Suppressor macrophage (primary cell): ENCODE measurements at places on chromosomes 4 and X.
A peak's percentile ranks its signal among the peaks of the same experiment; 100 is the strongest.

DNA sequence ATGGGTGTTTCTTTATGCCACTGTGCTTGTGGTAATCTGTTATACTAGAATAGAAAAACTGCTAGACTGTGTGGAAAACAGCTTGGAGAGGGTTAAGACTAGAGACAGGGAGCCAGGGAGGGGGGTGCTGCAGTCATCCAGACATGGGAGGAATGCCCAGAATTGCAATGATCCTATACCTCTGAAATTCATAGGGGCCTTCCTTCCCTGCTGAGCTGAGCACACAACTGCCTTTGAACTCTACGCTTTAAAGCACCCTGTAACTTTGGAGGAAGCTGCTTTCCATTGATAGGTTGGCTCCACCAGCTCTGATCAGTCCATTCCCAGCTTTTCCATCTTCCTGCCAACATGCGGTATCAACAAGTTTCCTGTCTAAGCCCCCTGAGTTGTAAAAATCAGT, 155.9 kb upstream of the RASGEF1B start:
- no peak for DNase-seq

DNA sequence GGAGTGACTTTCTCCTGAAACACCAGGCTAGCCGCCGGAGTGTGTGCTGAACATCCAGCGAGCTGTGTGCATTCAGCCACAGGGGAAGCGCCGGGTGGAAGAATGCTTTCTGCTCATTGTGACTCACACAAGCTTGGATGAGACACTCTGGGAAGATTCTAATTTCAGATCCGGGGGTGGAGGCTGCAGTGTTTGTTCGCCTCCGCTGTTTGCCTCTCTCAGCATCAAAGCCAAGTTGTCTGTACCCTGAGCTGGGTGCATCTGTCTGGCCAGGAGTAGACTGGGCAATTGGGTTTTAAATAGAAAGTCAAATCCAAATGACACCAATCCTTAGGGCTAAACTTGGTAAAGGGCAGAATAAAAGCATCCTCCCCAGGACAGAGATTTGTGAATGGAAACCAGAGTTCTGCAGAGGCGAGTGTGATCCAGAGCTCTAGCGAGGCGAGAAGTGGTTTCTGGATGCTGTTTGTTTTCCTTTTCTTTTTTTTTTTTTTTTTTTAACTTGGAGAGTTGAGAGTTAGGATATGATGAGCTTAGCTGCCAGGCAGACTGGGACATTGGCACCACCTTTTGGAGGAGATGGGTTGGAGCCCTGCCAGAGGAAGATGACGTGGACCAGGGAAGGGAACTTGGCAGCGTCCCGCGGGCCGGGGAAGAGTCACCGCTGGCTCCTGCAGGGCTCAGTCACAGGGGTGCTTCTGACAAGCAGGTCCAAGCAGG, 196.0 kb upstream of the PSAPL1 start:
- DNase-seq, result peak; percentile 86

GRCh38 chr4:12118651-12119213, 690.0 kb upstream of the HS3ST1 start:
- peak; percentile 82 for DNase-seq

GRCh38 chr4:76003620-76004019, 3.7 kb downstream of the CXCL9 start:
- no peak for DNase-seq

DNA sequence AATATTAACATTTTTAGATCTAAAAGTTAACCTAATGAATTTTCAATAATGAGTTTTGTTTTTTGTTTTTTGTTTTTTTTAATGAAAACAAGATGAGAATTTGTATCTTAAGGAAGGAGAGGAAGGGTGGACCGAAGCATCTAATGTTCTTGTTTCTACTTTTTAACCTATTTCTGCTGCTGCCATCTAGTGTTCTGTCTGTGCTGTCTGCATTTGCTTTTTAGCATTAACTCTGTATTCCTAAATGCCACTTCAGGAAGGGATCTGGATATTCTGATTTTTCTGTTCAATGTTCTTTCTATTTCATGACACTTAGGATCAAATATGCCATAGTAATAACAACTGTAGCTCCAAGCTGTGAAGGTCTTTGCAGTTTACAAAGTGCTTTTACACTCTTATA, 161.7 kb downstream of the BRWD3 start:
- no peak for DNase-seq

DNA sequence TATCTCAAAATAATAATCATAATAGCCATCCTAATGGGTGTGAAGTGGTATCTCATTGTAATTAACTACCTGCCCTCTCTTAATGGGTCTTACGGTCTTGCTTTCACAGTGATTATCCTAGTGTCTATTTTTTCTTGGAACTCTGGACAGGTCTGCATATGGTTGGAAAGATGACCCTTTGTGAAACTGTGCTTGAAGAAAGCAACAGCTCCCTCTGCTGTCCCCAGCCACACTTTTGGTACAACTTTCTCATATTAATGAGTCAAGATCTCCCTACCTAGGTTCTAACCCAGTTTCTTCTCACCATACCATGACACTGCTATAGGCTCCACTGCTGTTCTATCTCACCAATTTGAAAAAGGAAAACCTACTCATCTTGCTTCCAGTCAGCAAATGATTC, 2.4 kb downstream of the TFDP3 start:
- DNase-seq, result peak; percentile 1

- peak; percentile 37 for DNase-seq
These were observed 12.7 kb downstream of the GAB3 start for GRCh38 chrX:154738011-154738738.

- no peak for DNase-seq
These were observed 320.0 kb upstream of the PCDH18 start for GRCh38 chr4:137852326-137852725.

DNA sequence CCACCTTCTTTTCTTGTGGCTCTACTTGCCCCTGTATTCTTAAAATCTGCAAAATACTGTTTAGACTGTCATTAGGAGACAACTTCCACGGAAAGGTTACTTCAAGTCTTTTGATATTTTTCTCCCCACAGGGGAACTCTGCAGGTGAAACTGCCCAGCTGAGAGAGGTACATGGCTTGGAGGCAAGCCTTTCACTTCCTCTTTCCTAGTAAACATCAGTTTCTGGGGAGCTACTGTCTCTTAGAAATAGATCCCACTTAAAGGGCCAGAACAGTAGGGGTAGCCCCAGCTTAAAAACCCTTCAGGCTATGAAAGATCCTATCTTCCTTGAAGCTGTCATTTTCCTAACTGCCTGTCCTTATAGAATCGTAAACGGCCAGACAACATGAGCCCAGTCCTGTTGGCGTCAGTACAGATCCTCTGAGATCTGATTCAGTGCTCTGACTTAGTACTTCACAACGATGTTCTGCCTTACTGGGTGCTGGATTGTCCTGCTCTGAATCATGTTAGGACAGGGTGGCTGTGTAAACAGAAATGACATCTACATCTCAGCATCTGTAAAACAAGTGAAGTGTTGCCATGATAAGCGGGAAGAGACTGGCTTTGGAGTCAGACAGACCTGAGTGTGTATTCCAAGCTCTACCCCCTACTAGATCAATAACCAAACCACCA, 102.1 kb downstream of the ITIH6 start:
- no peak for DNase-seq

GRCh38 chrX:39693298-39693697, 404.5 kb downstream of the BCOR start:
- no peak for DNase-seq

DNA sequence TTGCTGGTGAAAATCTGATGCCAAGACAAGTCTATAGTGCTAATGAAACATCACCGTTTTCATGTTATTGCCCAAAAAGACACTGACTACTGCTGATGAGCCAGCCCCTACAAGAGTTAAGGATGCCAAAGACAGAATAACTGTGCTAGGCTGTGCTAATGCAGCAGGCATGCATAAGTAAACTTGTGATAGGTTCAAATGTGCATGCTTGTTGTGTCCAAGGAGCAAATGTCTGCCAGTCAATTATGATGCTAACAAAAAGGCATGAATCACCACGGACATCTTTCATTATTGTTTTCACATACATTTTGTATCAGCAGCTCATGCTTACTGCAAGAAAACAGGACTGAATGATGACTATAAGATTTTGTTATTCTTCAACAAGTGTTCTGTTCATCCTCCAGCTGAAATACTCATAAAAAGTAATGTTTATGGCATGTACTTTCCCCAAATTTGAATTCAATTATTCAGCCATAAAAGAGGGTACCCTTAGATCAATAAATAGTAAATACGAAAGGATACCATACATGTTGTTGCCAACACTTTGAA, 306.9 kb upstream of the ARSJ start:
- DNase-seq, result no peak

GRCh38 chr4:83229791-83230190, 54.8 kb downstream of the COQ2 start:
- no peak for DNase-seq

- DNase-seq, result no peak
These were observed 4.2 kb downstream of the RPS4X start for GRCh38 chrX:72272868-72273267.

DNA sequence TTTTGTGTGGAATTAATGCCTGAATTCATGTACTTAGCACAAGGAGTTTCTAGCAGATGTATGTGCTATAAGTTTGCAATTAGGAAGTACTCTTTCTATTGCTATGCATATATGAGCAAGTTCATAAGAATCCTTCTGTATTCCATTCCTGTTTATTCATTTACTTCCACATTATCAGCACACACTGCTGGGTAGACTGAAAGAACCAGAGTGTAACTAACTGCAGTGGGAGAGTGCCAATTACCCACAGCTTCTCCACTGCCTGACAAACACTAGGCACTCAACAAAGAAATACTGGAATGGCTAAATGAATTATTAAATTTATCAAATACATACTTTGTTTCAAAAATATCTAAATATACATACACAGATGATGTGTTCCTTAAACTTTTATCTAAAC, 219.6 kb downstream of the CAMK2D start:
- no peak for DNase-seq

- DNase-seq, result peak; percentile 89
These were observed 2.5 kb upstream of the SLC2A9 start for GRCh38 chr4:10023806-10024205.

GRCh38 chr4:4704267-4704666, 155.2 kb upstream of the MSX1 start:
- DNase-seq, result peak; percentile 72

DNA sequence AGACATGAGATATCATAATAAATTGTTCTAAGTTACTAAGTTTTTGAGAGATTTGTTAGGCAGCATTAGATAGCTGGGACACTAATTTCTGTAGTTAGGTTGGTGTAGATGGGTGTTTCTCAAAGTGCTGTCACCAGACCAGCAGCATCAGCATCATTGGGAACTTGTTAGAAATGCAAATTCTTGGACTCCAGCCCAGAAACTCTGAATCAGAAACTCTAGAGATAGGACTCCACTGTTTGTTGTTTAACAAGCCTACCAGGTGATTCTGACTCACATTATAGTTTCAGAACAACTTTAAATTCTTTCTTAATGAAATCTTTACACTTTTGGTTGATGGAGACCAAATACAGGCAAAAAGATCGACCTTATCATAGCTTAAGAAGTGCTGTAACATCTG, 173.7 kb downstream of the PABPC4L start:
- DNase-seq, result no peak

- DNase-seq, result no peak
These were observed 262.0 kb downstream of the IL15 start for GRCh38 chr4:141898346-141898745.

GRCh38 chr4:8913121-8913857, 41.6 kb upstream of the HMX1 start:
- DNase-seq, result no peak

- peak; percentile 68 for DNase-seq
These were observed 5.6 kb upstream of the CT45A1 start for GRCh38 chrX:135707880-135708279.

DNA sequence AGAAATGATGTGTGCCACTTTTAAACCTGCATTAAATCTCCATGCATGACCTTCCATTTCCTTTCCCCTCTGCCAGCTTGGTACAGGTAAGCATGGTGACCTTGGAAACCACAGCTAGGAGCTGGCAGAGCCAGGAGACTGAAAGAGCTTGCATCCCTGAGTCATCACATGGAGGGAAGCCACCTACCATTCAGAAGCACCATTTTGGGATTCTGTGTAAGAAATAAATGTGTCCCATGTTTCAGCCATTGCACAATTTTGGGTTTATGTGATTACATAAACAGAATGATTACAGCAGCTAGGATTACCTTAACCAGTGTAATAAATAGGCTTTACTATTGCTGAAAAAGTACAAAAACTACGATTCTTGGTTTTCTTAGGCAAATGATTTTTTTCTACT, 17.3 kb upstream of the CCDC149 start:
- DNase-seq, result peak; percentile 30

GRCh38 chr4:154465085-154465484, 26.5 kb downstream of the DCHS2 start:
- DNase-seq, result no peak

- peak; percentile 43 for DNase-seq
These were observed 113.5 kb downstream of the VSIG4 start for GRCh38 chrX:65926095-65927019.

- DNase-seq, result no peak
These were observed 22.3 kb downstream of the UBA6 start for GRCh38 chr4:67678612-67679011.

- DNase-seq, result no peak
These were observed 22.3 kb downstream of the ASMTL start for GRCh38 chrX:1430451-1430850.

DNA sequence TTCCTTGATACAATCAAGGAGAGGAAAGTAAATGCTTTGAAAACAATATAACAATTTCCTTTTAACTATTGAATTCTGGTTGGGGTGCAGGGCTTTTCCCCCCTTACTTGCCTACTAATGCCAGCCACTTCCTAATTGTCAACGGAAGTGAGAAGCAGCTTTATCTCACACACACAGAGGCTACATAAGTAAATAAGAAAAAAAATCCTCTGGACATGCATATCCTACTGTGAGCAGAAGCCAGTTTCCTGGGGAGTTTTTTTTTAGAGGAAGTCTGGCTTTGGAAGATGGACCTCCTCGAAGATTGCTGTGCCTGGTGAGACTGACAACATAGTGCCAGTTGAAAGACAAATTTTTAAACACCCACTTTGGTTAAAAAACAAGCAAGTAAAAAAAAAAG, 180.6 kb downstream of the OPHN1 start:
- no peak for DNase-seq

DNA sequence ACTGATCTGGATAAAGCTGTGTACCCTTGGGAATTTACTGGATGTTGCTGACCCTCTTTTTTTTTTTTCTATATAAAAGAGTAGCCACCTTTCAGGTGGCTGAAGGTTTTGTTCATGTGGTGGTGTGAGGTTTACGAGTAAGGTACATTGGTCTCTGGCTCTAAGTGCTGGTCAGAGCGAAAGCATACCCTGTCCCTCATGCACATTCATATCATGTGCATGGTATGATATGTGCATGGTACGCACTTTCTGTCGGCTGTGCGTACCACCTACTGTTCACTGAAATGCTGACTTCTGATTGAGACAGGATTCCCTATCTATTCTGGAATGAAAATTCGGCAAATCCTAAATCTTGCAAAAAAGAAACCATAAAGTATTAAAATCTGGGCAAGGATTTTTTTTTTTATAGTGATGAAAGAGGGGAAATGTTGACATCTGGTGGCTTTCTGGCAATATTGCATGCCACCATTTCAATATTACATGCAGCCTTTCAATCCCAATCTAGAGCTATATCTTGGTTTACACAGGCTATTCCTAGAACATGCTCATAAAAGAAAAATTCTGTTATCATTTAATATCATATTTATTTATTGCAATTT, 32.8 kb downstream of the FAM149A start:
- DNase-seq, result peak; percentile 49

- no peak for DNase-seq
These were observed 5.4 kb upstream of the PRICKLE3 start for GRCh38 chrX:49191574-49192011.
